NCI-H2171 treated with DMSO at 0.1 percent for 48 hours (cell line): ENCODE measurements at places on chromosomes 4 and X.

DNA sequence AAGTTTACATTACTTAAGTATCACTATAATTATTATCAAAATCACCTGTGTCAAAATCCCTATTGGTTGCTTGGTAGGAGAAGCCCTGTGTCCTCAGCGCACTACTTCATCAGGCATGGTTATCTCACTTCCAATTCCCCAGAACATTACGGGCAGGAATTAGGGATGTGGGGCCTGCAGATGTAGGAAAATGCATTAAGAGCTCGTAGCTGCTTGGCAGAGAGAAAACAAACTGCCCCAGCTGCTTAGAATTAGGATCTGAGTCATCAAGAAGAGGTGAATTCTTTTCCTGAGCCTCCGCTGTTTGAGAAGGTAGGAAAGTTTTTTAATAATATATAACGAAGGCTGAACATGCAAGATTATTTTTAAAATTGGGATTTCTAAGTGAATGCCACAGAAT, 31.1 kb upstream of the CLNK start:
- no peak for DNase-seq

- DNase-seq, result no peak
Measured at GRCh38 chrX:40094041-40094899, 3.5 kb downstream of the BCOR start.

GRCh38 chr4:140130677-140131076, 23.3 kb downstream of the MAML3 start:
- no peak for DNase-seq

- DNase-seq, result no peak
Measured at GRCh38 chrX:14015941-14016340, 13.8 kb downstream of the GEMIN8 start.
